ENCODE measurements at places on chromosomes 11 and 22.

GRCh38 chr11:111736621-111737443, 29.4 kb downstream of the PPP2R1B start:
- no peak for DNase-seq

- DNase-seq, result no peak
Measured at GRCh38 chr11:71334191-71334590, 81.8 kb upstream of the SHANK2 start.

- no peak for DNase-seq
Measured at GRCh38 chr11:44848203-44848962, 102.3 kb downstream of the TP53I11 start.

DNA sequence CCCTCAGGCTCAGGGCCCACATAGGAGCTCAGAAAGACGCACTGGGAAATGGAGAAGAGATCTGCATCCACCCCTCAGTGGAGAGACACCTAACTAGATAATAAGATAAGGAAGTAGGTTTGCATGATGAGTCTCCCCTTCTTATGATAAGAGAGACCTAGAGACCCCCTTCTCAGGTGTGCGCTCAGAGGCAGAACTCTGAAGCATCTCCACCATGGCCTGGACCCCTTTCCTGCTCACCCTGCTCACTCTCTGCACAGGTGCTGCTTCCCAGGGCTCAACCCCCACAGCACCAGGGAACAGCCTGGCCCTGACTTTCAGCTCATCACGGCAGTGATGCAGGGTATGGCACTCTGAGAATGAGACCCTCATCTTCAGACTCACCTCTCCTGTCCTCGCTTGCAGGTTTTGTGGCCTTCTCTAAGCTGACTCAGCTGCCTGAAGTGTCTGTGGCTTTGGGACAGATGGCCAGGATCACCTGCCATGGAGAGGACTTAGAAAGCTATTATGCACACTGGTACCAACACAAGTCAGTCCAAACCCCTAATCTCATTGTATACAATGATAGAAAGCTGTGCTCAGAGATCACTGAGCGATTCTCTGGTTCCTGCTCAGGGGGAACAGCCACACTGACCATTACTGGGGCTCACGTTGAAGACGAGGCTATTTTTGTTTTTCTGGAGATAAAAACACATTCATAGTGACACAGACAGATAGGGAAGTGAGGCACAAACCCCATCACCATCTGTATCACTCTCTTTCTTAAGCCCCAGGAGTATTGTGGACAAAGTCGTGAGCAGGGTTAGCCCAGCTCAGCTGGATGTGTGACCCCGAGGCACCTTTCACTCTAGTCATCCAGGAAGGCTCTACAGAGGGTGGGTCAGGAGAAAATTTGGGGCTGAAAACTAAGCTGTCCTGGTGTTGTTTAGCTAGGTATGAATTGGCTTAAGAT, 29.7 kb upstream of the IGLL5 start:
- DNase-seq, result no peak

- DNase-seq, result no peak
Measured at GRCh38 chr11:128915149-128915521, 24.0 kb downstream of the KCNJ5 start.

DNA sequence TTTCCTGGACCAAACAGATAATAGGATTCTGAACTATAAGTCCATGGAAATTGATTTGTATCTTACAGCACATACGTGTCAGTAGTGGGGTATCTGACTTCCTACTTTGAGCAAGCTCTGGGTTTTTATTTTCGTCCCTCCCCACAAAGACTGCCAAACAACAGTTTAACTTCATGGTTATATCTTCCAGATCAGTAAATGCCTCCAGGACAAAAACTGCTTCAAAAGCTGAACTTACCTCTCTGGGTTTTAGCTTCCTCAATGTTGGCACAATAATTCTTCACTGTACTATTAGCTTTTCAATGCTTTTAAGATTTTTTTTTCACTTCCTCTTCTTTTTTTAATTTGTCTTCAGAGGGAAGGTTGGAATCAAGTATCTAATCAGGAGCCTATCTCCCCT, 4.2 kb upstream of the DPF2 start:
- DNase-seq, result no peak

DNA sequence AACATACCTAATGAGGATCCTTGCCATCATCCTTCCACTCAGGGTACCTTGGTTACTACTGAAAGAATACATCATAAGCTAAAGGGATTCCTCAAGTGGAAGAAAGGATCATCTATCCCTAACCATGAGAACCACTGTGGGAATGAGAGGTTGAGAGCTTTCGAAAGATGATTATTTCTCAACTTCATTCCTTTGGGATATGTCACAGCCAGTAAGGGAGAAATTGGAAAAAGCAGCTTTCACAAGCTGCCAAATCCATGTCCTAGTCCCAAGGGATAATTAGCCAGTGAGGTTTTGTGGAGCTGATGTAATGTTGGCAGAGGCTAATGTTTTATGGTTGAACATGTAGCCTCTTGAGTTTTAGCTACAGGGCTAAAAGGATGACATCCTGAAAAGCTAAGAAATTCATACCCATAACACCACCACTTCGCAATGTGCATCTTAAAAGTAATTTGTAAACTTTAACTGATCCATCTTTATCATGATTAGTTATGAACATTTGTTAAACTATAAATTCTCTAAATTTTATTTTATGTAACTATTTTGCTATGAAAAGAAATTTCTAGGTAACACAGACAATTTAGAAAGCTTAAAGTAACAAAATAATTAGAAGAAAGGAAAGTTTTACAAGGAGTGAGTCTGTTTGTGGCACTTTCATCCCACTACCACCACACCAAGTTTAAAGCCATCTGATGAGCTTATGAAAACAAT, 123.9 kb downstream of the MRTFA start:
- DNase-seq, result no peak

DNA sequence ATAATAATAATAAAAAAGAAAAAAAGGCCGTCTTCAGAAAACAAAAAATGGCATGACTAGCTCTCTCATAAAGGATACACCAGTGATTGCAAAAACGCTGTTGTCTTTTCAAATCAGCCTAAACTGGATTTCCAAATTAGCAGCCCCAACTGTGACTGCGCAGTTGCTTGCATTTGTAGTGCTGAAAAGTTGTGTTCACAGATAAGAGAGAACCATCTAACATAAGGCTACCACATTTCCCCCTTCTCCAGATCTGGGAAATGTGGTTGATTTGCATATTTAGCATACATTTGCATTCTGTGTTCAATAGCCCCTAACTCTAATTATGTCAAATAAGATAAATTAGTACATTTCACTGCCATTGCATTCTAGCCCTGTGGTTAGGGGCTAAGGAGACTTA, 650.7 kb downstream of the OPCML start:
- no peak for DNase-seq

All from CD4-positive, alpha-beta T cell treated with Interleukin-10 for 1 hour (primary cell).